ENCODE measurements at places on chromosomes 13 and 19.

DNA sequence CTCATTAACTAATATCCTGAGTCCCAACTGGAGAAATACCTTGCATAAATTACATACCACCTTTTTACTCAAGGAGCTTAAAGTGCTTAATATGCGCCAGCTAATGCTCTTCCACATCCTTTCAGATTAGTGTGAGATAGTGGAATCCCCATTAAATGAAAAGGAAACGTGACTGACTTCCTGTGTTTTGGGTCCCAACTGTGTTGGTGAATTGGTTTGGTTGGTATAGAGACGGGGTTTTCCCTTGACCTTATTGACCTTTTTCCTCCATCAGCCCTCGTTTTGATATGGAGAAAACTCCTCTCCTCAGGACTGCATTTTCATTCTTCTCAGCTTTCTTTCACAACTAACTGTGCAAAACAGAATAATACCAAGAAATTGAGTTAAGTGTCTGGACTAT lies 163.5 kb downstream of the PAN3 start:
- no peak for DNase-seq

GRCh38 chr13:106117035-106117434 lies 418.4 kb downstream of the EFNB2 start:
- DNase-seq, result no peak

GRCh38 chr19:18895824-18896341 lies at the start of gene CERS1:
Gene CERS1 (minus strand): TSS chr19:18896158. CDS start chr19:18896072, 86 bp downstream.
- DNase-seq, result peak; percentile 97

- no peak for DNase-seq
Observed at GRCh38 chr19:1874554-1875185, 10.6 kb downstream of the ABHD17A start.

GRCh38 chr13:62564770-62565169 lies 1149.1 kb upstream of the PCDH20 start:
- no peak for DNase-seq

DNA sequence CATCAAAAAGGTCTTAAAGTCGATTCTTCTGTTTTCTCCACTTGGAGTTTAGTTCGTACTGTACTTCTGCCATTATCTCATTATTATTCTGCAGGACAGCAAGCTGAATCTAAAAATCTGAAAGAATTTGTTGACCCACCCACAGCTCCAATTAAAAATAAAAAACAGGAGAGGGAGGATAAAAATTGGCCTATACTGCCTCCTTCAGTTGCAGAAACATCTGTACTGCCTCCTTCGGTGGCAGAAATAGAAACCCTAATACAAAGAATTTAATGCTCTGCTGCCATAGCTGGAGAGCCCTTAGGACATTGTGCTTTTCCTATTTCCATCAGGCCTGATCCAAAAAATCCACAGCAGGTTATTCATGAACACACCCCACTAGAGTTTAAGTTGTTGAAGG lies 9.8 kb downstream of the ZNF350 start:
- no peak for DNase-seq

GRCh38 chr19:41926763-41927496 lies 1.3 kb downstream of the ERFL start:
- no peak for DNase-seq

DNA sequence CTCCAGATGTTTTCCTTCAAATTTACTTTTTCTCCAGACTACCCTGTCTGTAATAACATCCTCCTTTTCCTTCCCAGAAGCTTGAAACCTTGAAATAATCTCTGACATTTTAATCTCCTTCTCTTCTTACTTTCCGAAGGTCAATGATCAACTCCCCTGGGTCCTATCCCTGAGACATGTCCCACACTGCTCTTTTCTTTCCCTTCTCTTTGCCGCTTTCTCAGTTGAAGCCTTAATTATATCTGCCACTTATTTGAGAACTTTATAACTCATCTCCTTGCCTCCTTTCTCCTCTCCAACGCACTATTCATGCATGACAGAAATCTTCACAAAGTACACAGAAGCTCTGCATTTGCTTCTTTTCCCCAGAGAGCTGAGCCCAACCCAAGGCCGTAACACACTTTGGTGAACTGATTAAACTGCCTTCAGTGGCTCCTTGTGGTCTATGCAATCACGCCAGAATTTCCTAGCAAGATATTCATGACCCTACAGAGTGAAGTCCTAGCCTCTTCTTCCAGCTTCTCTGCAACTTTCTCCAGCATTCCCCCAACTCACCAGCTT lies 9.2 kb upstream of the WASF3 start:
- DNase-seq, result no peak

Data from iPS-NIHi11 (cell line).